EH (cell line): ENCODE measurements at places on chromosomes 16 and 17.
A peak's percentile ranks its signal among the peaks of the same experiment; 100 is the strongest.

DNA sequence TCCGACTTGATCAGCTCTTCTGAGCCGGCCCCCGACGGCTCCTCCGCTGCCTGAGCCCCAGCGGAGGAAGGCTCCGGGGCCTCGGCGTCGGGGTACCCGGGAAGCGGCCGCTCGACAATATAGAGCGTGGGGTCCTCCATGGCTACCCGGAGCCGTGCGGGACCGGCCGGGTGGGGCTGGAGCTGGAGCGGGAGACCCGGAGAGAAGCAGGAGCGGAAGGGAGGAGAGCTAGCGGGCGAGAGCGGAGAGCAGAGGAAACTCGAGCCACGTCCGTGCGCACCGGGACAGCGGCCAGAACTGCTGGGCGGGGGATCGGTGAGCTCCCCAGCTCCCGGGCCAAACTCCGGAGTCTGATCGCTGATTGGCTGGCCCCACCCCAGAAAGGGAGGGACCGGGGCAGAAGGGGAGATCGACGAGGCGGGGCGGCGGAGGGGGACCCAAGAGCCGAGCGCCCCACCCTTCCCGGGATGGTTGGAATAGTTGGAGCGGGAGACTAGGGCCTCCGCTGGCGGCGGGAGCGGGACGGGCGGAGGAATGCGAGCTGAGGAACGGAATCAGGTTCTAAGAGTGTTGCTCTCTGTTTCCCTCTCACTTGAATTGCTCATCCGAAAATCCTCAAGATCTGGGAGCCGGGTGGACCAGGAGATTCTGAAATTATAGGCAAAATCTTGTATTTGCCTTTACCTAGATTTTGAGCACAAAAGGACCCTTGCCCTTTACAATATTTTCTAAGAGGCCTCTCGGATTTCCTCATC is at the start of gene CAVIN1:
Gene CAVIN1, minus strand, starts transcription at position 299 of the 755 bp plus-strand sequence. Its CDS starts 159 bp downstream, at position 140.
- DNase-seq: peak; percentile 99

- DNase-seq: no peak
These were observed 16.8 kb upstream of the AKAP1 start for GRCh38 chr17:57068222-57068658.

DNA sequence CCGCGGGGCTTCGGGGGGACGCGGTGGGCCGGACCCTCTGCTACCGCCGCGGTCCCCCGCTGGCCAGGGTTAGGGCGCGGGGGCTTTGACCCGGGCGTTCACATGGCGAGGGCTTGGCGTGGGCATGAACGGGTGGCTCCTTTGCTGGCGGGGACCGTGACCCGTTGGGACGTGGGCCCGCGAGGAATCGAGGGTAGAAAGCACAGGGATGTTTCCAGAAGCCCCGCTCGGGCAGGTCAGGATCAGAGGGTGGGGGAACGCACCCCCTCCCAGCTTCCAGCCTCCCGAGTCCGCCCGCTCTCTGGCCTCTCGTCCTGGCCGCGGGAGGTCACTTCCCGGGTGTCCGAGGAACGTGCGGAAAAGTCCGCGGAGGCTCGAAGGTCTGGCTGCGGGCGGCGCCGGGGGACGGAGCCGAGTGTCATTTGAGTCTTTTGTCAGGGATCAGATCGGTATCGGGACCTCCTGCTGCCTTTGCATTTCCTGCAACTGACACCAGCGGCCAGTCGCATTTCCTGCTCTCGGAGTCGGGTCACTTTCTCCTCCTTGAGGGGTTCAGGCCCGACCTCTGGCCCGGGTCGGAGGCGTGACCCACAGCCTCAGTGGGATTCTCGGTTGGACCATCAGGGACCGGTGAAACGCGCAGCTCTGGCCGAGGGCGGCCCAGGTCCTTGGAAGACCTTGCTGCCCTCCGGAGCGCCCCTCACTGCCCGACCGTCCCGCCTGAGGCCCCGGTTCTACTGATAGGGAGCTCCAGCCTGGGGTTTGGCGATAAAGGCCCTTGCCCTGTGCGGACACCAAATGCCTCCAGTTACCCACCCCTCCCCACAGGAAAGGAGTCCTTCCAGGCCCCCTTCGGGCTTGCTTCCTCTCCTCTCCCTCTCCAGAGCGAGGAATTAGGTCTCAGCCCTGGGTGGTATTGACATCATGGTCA is 702 bp upstream of the WNT3 start:
- peak; percentile 46 for DNase-seq

DNA sequence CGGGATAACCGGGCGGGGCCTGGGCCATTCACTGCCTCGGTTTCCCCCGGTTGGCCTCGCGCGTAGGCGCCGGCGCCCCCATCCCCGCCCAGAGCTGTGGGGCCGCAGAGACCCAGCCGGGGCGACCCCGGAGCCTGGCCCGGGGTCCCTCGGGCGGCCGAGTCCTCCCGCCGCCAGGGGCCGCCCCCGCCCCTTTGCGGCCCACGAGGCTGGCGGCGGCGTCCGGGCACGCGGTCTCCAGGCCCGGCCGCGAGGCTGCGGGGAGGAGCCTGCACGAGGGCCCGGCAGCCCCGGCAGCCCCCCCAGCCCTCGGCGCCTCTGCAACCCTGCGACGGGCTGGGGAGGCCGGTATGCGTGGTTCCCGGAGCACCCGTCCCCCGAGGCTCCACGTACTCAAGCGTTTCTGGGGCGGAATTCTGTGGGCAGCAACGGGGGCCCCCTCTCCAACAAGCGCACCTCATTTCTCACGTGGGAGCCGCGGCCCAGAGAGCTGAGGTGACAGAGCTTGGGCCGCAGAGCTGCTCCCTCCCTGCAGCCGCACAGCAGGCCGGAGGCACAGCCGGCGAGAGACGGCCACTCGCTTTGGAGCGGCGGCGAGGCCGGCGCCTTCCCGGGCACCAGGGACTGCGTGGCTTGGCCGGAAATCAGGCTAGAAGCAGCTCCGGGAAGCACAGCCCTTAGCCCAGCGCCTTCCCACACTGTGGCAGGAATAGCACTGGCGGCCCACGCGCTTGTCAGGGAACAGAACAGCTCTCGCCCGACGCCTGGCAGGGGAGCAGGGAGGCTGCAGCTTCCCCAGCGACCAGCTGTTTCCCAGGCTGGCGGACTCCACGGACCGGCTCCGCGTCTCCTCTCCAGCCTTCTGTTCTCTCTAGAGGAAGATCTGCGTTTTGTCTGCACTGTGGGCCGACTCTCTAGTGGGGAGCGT is 867 bp upstream of the LIMD2 start:
- peak; percentile 56 for DNase-seq

DNA sequence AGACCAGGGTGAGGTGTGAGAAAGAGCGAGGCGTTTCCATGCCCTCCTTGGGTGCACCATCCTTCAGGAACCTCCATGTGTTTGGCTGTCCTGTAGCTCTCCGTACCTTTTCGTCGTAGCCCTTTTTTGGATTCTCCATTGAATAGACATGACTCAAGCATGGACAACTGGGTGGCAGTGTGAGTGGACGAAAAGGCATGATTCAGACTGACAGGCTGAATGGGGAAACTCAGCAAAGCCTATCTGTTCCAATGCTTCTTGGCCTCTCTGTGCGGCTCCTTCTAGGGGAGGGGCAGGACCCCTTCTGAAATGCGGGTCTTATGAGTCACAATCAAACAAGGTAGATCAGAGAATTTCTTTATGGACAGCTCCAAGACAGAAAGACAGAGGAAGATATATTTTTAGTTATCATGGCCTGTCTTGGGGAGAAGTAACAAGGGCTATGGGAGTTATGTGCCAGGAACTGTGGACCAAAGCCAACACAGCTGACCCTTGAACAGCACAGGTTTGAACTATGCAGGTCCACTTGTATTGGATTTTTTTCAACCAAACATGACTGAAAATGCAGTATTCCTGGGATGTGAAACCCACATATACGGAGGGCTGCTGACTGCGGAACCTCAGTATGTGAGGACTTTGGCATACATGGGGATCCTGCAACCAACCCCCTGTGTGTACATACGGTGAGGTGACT is 22.9 kb downstream of the ADORA2B start:
- no peak for DNase-seq

- no peak for DNase-seq
These were observed 20.1 kb downstream of the GID4 start for GRCh38 chr17:18059283-18059682.

- peak; percentile 95 for DNase-seq
These were observed at the start of gene PDP2 for GRCh38 chr16:66880288-66881013. Gene PDP2 (plus strand): TSS chr16:66880515. CDS start chr16:66884285, 3,770 bp downstream.

- peak; percentile 78 for DNase-seq
These were observed at the start of gene TK2 for GRCh38 chr16:66549284-66550131. Gene TK2 (minus strand): TSS chr16:66550122. CDS start chr16:66550061, 61 bp downstream.
